Stimulated activated CD8-positive, alpha-beta memory T cell treated with anti-CD3 and anti-CD28 coated beads, Interleukin-15, amount 100 ng/mL, for 4 hours (primary cell): ENCODE measurements at places on chromosomes 12 and 14.

DNA sequence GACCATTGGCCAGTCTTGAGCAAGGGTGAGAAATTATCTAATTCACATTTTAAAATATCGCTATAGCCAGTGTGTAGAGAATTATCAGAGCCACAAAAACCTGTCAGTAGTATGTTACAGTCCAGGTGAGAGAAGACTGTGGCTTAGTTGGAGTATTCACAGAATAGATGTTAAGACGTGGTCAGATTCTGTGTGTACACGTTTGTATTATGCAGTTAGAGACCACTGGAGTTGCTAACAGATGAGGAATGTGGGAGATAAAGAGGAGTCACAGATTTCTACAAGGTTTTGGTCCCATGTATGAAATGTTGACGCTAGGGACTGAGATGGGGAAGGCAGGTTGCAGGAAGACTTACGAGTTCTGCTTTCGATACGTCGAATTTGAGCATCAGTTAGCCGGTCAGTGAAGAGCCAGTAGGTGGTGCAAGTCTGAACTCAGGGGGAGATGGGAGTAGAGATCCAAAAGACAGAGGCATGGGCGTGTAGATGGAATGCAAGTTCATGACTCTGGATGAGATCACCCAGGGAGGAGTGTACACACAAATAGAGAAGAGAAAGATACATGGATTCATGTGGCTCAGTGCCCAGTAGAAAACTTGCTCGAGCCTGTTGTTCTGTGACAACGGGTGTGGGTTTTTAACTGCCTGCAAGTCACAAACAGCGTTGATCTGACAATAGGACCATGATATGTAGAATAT is 114.8 kb upstream of the FLRT2 start:
- DNase-seq = no peak

GRCh38 chr12:77940011-77940423 is 109.3 kb downstream of the NAV3 start:
- DNase-seq = no peak

- no peak for DNase-seq
Measured at GRCh38 chr12:68530965-68531364, 79.7 kb upstream of the RAP1B start.

DNA sequence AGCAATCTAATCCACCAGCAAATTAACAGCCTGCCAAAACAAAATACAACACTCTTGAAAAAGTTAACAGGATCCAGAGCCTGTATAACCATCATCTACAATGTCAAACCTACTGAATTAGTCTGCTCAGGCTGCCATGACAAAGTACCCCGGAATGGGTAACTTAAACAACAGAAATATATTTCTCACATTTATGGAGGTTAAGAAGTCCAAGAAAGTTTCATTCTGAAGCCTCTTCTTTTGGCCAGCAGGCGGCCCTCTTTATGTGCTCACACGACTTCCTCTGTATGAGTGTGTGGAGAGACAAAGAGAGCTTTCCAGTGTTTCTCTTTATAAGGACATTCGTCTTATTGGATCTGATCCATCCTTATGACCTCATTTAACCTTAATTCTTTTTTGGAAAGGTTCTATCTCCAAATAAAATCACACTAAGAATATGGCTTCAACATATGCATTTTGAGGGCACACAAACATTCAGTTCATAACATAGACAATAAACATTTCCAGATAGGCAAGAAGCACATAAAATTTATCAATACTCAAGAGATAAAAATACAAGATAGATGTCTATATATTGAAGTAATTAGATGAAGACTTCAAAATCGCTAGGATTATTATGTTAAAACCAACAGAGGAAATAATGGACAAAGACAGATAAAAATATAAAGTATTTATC is 5.9 kb upstream of the RERG start:
- DNase-seq = no peak

DNA sequence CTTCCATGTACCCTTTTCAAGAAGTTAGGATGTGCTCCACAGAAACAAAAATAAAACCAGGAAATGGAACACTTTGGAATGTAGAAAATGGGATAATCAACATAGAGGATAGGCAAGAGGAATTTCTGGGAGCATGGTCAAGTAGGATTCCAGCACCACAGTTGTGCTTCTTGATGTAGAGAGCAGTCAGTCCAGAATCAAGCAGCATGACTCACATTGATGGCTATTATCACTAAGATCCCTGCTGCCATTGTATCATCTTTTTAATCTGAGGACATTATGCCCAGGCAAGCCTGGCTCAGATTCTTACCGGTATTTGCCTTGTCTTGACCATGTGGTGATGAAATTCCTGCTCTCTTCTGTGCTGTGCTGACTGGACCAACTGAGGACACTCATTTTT is 5.7 kb downstream of the ETFRF1 start:
- no peak for DNase-seq
